ENCODE measurements at places on chromosomes 2 and 18.

GRCh38 chr2:82780050-82780449, 1679.0 kb downstream of the SUCLG1 start:
- no peak for DNase-seq

DNA sequence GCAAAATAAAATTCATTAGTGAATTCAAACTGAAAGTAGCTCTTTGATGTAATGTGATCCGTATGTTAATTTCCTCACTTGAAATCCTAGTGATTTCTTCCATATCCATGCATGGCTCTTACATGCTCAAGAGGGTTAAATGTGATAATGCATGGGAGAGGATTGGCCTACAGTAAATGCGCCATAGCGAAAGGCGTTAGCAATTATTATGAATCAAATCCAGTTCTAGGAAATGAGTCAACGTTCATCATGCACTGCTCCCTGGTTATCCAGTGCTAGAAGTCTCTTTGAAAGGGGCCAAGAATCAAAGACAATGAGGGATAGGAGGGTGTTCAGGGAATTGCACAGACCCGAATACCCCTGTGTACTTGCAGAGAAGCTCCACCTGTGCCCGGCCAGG, 101.4 kb upstream of the RASGRP3 start:
- DNase-seq, result no peak

DNA sequence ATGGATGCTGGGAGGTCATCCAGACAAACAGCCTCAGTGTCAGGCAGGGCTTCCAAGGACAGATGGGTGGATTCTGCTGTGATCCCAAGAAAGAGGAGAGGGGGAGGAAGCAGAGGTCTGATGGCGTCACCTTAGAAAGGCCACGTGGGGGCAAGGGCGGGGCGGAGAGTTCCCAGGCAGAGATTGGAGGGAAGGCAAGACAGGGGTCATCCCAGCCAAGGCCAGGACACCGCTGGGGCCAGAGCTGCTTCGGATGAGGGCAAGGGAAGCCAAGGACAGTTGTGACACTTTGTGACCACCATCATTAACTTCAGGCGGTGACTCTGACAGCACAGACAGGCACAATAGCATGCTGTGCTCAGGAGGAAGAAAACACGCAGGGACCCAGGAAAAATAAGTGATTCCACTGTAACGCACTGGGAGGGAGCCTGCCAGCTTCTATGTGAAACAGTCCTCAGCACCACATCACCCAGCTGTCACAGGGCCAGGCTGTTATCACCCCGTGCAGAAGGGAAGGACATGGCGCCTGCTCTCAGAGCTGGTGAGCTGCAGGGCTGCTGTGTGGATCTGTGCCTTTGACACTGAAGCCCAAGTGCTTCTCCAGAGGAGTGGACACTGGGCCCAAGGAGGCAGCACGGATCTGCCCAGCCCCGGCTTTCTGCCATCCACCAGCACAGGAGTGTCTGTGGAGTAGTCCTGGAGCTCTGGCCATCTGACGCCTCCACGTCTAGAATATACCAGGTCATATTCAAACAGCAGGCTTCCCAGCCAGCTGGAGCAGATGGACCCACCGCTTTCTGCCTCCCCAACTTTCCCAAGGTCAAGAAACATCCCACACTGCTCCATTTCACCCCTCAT, 204.1 kb downstream of the NDUFA10 start:
- no peak for DNase-seq

DNA sequence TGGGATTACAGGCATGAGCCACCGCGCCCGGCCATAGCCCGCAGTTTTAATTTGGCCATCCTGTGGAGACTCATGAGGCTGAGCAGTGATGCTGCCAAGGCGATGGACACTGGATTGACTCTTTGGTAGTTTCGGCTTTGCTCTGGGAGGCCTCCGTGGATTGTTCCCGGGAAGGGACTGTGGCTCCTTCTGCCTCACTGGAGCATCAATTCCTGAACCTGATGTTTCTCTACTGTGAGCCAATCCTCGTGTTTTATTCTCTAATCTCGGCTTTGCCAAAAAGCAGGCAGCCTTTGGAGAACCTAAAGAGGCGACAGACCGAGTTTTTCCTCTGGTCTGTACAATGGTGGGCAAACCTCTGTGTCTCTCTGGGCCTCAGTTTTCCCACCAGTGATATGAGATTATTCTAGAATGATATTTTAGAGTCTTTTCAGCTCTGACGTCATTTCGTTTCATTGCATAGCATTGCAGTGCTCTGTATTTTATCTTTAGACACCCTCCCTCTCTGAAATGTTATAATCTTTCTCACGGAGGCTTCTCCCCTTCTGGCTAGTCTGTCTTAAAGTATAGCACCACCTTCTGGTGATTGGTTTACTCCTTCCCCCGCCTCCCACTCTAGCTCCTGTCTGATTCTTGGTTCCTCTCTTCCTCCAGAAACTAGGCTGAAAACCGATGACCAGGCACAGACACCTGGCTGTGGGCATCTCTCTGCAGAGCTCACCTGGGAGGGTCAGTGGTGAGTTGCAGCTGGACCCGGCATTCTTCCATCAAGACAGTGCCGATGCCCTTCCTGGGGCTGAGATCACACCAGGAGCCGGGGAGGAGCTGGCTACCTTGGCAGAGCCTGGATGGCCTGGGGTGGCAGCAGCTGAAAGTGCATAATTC, 341.3 kb downstream of the MYCN start:
- DNase-seq, result no peak

DNA sequence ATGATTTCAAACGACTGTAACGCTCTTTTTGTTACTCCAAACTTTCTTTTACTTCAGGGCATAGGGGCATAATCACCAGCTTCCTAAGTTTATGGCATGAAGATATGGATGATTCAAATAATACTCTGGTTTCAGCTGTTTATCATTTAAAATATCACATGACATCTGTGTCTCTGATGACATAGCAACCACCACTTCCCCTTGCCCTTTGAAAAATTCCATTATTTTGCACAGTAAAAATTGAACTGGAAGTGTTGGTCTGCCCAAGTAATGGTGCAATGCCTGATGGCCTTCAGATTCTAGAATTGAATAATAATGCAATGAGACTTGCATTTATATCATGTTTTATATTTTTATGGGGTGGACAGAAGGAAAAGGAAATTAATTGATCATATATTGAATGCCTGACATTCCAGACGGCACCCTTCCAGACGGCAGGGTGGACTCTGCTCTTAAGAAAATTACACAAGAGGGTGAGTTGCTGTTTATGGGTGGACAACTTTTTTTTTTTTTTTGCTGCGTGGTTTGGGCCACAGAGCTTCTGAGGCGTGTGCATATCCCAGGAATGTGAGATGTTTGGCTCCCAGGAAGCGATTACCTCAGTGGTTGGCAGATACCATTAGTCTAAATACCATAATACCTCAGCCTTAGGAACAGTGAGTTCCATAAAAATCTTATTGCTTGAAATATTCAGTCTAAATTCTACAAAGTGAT, 101.7 kb upstream of the ZNF521 start:
- no peak for DNase-seq
